ENCODE measurements at places on chromosomes 4 and X.

DNA sequence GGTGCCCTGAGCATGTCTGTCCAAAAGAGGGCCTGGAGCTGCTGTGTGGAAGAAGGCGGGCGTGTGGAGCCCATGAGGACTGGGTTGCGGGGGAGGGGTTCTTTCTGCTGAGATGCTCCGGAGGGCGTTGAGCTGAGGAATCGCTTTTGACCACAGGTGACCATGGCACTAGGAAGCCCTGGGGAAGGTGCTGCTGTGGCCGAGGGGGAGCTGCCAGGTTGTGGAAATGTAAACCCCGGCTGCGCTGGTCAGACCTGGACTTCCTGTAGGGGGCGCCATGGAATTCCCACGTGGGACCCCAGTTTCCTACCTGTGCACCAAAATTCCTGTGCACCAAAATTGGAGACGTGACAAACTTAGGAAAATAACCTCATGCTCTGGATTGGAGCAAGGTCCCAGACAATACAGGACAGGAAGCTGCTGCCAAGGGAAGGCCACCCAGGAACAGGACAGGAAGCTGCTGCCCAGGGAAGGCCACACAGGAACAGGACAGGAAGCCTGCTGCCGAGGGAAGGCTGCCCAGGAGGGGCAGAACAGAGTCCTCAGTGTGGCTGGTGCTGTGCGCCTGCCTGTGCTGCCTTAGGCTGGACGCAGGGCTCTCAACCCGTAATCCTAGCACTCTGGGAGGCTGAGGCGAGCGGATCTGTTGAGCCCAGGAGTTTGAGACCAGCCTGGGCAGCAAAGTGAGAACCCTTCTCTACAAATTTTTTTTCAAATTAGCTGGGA lies 28.4 kb upstream of the UVSSA start:
- DNase-seq = no peak

- no peak for DNase-seq
These were observed 9.9 kb downstream of the FHL1 start for GRCh38 chrX:136157187-136157586.

DNA sequence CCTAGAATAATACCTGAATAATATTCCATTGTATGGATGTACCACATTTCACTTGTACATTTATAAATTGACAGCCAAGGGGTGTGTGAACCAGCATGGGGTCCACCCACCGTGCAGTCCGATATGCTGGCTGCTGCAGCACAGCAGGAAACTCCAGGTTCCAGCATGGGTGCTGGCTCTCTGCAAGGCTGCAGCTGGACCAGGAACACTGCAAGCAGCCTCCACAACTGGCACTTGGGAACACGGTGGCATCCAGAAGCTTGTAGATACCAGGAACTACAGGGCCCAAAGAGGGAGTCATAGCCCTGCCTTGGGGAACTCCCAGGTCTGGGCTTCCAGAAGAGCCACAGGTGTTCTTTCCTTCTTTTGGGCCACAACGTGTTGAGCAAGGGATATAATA lies 91.2 kb downstream of the NXF2 start:
- no peak for DNase-seq

DNA sequence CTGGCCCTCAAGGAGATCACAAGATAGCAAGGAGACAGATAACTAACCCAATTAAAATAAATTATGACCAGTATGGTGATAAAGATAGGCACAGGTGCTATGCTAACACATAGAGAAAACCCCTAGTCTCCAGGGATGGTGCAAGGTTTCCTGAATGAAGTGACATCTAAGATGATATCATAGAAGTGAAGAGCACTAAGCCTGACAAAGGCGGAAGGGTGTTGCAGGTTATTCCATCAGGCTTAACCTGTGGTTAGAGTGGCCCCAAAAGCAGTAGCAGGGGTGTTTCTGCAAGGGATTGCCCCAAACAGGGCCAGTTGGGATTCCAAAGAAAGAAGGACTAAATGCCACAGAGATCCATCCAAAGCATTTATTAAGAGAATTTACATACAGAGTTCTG lies 249.2 kb downstream of the IDS start:
- DNase-seq = no peak

DNA sequence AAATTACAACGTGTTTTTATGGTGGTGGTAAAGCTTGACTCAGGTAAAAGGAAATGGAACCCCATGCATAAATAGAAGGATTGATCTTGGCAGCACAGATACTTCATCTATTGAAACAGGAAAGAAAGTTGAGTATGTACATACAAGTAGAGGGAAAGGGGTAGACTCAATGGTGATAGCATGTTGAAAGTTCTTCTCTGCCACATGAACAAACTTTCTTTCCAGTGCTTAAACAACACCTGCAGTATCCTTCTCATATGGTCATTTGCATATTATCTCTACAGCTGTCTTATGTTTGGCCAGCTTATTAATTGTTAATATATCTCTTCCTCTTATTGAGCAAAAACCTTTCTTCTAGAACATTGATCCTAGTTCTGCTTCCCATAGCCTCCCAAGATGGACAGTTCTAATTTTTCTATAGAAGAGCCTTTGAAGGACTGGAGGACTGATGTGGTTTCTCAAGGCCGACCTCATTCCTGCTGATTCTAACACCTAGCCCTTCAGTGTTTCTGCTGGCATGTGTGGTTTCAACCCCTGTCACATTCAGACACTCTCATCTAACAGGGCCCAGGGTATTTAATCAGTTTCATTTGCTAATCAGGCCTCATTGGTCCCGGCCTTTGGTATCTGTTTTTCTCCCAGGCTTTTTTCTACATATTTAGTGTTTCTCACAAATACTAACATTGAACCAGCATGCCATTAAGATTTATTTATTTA lies 108.1 kb upstream of the SPRY1 start:
- DNase-seq = no peak

DNA sequence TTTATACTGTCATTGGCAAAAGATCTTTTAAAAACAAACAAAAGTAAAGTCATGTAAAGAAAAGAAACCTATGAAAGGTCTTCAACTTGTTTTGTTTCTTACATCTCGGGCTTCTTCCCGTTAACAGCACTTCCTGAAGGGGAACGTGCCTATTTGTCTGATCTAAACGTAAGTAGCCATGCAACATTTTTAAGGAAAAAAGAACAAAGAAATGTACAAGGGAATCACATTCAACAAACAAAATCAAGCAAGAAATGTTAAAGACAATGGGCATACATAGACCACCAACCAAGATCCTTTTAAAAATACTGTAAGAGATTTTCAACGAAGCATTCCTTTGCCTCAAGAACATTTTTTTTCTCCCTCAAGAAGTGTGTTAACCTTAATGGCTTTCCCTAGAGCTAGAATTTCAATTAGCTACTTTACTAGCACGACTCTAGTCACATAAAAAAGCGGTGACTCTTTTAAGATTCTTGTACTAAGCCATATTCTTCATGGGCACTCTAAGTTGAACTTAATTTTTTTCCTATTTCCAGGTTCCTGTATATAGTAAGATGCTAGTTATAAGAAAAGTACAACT lies 112.0 kb upstream of the TTC29 start:
- DNase-seq = peak; percentile 21

DNA sequence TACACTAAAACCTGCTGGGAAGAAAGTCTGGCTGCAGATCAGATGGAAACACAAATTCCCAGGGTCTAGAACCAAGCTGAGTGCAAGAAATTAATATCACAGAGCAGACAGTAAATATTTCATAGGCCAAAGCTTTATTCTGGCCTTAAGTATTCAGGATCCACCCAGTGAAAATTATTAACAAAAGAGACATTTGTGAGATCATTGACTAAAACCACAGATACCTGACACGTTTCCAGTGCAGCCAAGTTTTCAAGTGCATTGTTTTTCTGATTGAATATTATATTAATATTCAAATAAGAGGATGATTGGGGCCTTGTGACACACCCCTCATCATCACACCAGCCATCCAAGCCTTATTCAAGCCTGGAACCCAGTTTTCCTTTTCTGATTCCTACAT lies 10.3 kb downstream of the ELOVL6 start:
- DNase-seq = no peak

DNA sequence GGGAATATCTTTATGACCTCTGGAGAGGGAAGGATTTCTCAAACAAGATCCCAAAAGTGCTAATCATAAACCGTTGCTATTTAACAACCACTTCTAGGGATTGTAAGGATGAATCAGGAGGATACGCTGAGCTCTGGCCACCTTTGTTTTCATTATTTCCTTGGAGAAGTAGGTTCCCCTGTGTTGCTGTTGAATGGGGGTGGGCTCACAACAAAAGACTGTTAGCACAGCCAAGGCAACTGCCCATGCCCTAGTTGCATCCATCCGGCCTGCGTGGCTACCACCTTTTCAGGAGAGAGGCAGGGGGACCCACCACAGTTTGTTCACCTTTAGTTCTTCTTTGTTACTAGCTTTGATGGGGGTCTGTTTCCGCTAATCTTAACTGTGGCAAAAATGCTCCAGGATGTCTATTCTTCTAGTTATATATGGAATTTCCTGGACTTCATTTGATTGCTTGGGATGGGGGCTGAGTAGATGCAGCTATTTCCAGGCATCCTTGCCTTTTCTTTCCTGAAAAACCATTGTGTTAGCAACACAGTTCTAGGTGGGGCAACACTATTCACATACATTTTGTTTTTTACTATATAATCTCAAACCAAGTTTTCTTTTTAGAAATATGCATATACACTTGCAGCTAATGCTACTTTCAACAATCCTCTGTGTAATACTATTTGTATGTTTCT lies 95.4 kb downstream of the KDR start:
- DNase-seq = no peak
